HS-27A (cell line): ENCODE measurements at places on chromosomes 6 and 20.

DNA sequence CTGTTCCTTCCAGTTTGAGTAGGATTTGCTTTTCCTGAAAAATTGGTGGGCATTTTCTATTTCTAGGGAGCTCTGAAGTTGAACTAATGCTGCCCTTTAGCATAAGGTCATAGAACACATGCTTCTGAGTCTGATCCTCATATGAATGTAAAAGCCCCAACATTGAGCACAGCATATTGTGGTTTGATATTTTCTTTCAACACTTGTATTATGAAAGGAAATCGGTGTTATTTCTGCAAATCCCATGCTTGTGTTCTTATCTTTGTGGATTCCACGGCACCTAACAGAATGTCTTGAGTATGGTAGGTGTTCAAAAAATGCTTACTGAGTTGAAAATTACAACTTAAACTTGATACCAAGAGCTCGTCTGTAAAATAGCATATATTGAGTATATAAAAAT is 85.8 kb downstream of the TRMT11 start:
- DNase-seq, result no peak

DNA sequence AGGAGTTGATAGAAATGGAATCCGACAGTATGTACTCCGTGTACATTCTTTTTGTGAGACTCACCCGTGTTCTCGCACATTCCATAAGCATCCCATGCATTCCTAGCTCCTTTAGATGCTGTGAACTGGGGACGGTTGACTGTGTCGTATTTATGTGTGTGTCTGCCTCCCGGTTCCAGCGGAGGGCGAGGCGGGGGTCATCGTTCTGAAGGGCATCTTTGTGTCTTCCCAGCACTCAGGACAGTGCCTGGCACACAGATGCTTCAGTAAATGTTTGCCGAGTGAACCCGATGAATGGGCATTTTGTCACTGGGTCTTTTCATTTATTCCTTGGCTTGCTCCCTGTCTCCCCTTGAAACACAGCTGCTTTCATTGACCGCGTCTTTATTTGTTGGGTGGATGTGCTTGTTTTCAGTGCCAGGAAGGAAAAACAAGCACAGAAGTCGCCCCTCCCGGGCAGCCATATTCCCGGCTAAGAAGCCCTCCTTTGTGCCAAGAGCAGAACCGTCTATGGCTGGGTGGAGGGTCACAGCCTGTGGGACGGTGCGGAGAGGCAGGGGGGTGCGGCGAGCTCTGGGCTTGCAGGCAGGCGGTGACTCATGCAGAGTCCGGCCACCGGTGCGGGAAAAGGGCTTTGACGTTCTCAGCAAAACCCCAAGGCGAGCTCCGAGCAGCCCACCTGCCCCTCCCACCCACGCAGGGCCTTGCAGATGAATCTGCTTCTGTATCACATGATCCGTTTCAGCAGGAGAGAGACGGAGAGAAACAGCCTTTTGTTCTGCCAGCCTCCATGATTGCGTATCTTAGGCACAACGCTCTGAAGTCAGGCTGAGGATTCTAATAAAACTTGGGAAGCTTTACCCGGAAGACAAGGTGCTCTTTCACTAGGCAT is 11.2 kb upstream of the PSMG4 start:
- no peak for DNase-seq

- DNase-seq, result no peak
Observed at GRCh38 chr20:49610691-49611538, 43.0 kb upstream of the PTGIS start.

GRCh38 chr20:17662333-17663039 is 19.6 kb downstream of the RRBP1 start:
- DNase-seq, result no peak
